Breast epithelium (tissue), 4 donors: ENCODE measurements at places on chromosomes 7 and 10. TPM values are rescaled to one million over a fixed set of nuclear protein-coding genes. Genes with fewer than 3 reads are reported as not detected.

The MUC12 gene
- total RNA-seq: not detected

The GSAP gene
- total RNA-seq: 35.7 TPM

The SEMA4G gene
- total RNA-seq: 2.2 TPM

The NPC1L1 gene
- total RNA-seq: 0.16 TPM

DNA sequence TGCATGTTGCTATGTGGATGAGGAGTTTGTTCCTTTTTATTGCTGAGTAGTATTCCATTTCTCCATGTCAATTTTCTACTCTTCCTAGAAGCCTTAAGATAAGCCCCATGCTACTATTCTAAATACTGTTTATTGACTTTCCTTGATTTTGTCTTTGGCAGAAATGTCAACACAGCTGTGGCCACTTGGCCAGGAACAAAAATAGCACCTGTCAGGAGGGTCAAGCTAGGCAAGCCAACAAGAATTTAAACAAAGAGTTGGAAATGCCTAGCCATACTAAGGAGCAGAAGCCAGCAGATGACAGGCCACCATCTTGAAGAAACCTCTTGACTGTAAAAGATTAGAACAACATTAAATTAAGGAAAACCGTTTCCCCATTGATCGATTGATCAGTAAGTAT is 34.7 kb downstream of the JAZF1 start:
- H3K27me3 ChIP-seq: no peaks in the 10 kb centered on the region
- no peak for DNase-seq
- no peaks in the 10 kb centered on the region for H3K4me1 ChIP-seq
- H3K36me3 ChIP-seq: no peaks in the 10 kb centered on the region
- no peak overlapping the region for H3K4me3 ChIP-seq

DNA sequence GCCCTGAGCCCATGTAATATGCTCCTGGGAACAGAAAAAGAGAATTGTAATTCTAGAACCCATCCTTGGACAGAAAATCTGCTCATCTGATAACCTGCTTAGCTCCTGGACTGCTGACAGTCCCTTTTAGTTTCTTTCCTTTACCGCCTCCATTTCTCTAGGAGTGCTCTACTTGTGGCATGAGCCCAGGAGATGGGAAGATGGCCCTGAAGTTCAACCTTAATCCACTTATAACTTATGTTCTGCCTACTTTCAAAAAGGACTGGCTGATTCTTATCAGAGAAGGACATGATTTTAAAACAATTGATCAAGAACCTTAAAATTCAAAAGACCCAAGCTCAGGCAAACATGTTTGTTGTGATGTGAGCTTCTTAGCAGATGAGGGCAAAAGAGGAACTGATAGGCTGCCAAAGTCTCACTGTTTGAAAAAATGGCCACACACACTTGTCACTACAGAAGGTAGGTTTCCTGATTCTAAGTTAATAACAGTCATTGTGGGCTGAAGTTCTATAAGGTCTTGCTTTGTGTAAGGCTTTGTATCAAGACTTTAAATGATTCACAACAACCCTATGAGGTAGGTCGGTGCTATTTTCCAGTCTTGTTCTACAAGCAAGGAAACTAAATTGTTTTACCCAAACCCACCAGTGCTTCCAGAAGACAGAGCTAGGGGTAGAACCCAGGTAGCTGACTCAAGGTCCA is 94.3 kb upstream of the AFAP1L2 start:
- no peaks in the 10 kb centered on the region for H3K4me1 ChIP-seq
- H3K36me3 ChIP-seq: no peaks in the 10 kb centered on the region
- H3K4me3 ChIP-seq: no peak overlapping the region
- no peak for DNase-seq
- no peaks in the 10 kb centered on the region for H3K27me3 ChIP-seq

DNA sequence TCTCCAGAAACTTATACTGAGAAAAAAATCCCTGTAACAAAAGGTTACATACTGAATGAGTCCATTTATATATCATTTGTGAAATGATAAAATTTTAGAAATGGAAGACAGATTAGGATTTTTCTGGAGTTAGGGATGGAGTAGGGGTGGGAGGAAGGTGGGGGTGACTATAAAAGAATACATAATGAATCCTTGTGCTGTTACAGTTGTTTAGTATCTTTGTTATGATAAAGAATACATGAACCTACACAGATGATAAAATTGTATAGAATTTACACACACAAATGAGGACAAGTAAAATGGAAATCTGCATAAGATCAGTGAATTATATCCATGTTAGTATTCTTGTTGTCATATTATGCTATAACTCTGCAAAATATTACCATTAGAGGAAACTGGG is 41.7 kb upstream of the CCSER2 start:
- H3K27me3 ChIP-seq: peaks cover 4% of the 10 kb centered on the region
- no peak overlapping the region for H3K27ac ChIP-seq
- no peaks in the 10 kb centered on the region for H3K4me1 ChIP-seq
- H3K4me3 ChIP-seq: no peak overlapping the region

- no peak overlapping the region for H3K27ac ChIP-seq
- no peaks in the 10 kb centered on the region for H3K36me3 ChIP-seq
- H3K4me3 ChIP-seq: no peak overlapping the region
- no peaks in the 10 kb centered on the region for H3K4me1 ChIP-seq
Measured at GRCh38 chr10:117924820-117925219, 121.9 kb downstream of the RAB11FIP2 start.

DNA sequence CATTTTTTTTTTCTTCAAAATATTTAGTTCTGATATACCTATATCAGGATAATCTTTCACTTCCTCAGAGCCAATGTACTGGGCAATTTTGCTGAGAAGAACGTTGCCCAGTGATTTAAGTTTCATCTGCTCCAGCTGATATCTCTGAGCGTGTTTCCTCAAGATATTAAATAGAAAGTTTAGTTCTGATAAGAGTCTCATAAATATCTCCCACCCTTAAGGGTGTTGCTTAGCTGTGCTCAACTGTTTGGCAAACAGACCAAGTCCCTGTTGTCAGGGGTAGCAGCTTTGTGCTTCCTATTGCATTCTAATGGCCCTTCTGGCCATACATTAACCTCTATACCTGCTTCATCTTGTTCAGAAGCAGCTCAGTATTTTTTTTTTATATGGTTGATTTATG is 84.7 kb upstream of the GPR141 start:
- H3K4me1 ChIP-seq: no peaks in the 10 kb centered on the region
- DNase-seq: no peak
- no peaks in the 10 kb centered on the region for H3K27me3 ChIP-seq
- no peak overlapping the region for H3K4me3 ChIP-seq
- H3K27ac ChIP-seq: no peak overlapping the region
- no peaks in the 10 kb centered on the region for H3K36me3 ChIP-seq

DNA sequence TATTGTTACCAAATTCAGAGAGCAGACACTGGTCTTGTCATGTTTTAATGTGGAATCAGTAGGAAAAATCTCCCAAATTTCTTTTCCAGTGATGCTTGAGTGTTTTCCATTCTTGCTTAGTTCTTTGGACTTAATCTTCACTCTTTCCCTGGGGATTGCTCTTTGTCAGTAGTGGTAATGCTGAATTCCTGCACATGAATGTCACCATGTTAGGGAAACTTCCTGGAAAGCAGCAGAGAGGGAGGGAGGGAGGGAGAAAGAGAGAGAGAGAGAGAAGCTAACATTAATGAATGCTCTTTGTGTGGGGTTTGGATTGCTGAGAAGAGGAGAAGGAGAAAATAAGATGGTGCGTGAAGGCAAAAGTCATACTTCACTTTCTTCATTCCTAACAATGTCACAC is 295.3 kb upstream of the COBL start:
- H3K27ac ChIP-seq: no peak overlapping the region
- H3K4me1 ChIP-seq: no peaks in the 10 kb centered on the region
- H3K4me3 ChIP-seq: no peak overlapping the region
- no peaks in the 10 kb centered on the region for H3K36me3 ChIP-seq
